Keratinocyte (primary cell): ENCODE measurements at places on chromosomes 1 and 21. TPM values are rescaled to one million over a fixed set of nuclear protein-coding genes. Genes with fewer than 3 reads are reported as not detected.

GRCh38 chr1:85274969-85275453 is 1.4 kb downstream of the BCL10 start:
- peaks cover 45% of the 10 kb centered on the region for H3K4me1 ChIP-seq
- no peaks in the 10 kb centered on the region for H3K27me3 ChIP-seq
- DNase-seq: no peak
- H3K4me3 ChIP-seq: peak overlapping the region; percentile 96
- H3K36me3 ChIP-seq: peaks cover 6% of the 10 kb centered on the region

DNA sequence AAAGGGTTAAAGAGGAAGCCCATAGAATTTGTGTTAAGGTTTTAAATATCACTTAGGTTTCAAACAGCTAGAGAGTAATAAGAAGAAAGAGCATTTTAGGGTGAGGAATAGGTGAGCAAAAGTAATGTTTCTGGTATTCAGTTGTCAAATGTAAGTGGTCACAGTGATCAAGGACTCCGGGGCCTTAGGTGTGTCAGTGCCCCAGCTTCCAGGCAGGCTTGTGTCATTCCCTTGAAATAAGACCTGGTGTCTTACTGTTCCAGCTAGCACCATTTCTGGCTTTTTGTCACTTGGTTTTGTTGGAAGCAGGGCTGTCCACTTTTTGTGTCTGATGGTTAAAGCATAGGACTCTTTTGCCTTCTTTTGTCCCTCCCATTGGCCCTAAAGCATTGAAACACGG is 69.6 kb downstream of the DYRK1A start:
- H3K4me3 ChIP-seq: no peak overlapping the region
- no peaks in the 10 kb centered on the region for H3K27me3 ChIP-seq
- H3K36me3 ChIP-seq: no peaks in the 10 kb centered on the region
- no peak overlapping the region for H3K27ac ChIP-seq

GRCh38 chr1:151444783-151445177 is 14.5 kb downstream of the POGZ start:
- peaks cover 16% of the 10 kb centered on the region for H3K4me1 ChIP-seq
- no peaks in the 10 kb centered on the region for H3K27me3 ChIP-seq
- H3K27ac ChIP-seq: no peak overlapping the region
- peaks cover 19% of the 10 kb centered on the region for H3K36me3 ChIP-seq
- no peak overlapping the region for H3K4me3 ChIP-seq

- H3K27me3 ChIP-seq: no peaks in the 10 kb centered on the region
- no peak overlapping the region for H3K4me3 ChIP-seq
- no peaks in the 10 kb centered on the region for H3K36me3 ChIP-seq
- DNase-seq: peak; percentile 71
- peaks cover 44% of the 10 kb centered on the region for H3K4me1 ChIP-seq
These were observed 132.8 kb downstream of the TNFSF18 start for GRCh38 chr1:172917972-172918371.

DNA sequence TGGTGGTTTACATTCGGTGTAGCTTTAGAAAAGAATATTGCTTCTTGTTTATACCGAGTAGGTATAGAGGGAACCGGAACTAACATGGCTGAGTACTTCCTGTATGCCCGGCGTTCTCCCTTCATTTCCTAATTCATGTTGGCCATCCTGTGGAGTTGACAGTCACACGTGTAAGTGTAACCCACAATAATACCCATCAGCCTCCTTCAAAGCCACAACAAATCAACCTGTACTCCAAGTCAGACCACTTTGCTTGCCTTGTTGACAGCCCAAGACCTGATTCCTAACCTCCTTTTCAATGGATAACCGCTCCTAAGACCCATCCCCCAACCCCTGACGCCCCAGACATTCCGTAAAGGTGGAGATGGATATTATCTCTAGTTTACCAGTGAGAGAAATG is 42.1 kb downstream of the UBE2U start:
- no peak for DNase-seq
- no peaks in the 10 kb centered on the region for H3K27me3 ChIP-seq
- H3K4me1 ChIP-seq: no peaks in the 10 kb centered on the region
- H3K27ac ChIP-seq: no peak overlapping the region
- H3K36me3 ChIP-seq: no peaks in the 10 kb centered on the region

- no peak overlapping the region for H3K4me3 ChIP-seq
- no peaks in the 10 kb centered on the region for H3K36me3 ChIP-seq
- DNase-seq: no peak
- no peak overlapping the region for H3K27ac ChIP-seq
- H3K4me1 ChIP-seq: no peaks in the 10 kb centered on the region
These were observed 406.7 kb downstream of the RWDD3 start for GRCh38 chr1:95640746-95641145.

- no peak for DNase-seq
- peaks cover 7% of the 10 kb centered on the region for H3K27me3 ChIP-seq
- no peak overlapping the region for H3K27ac ChIP-seq
These were observed 11.6 kb downstream of the ADAM30 start for GRCh38 chr1:119884711-119885110.

- H3K27ac ChIP-seq: no peak overlapping the region
- no peak for DNase-seq
- no peak overlapping the region for H3K4me3 ChIP-seq
- no peaks in the 10 kb centered on the region for H3K27me3 ChIP-seq
- no peaks in the 10 kb centered on the region for H3K36me3 ChIP-seq
- no peaks in the 10 kb centered on the region for H3K4me1 ChIP-seq
These were observed 9.1 kb downstream of the SMAP2 start for GRCh38 chr1:40382601-40383000.

GRCh38 chr1:181513786-181514297 is 30.5 kb downstream of the CACNA1E start:
- DNase-seq: no peak
- H3K36me3 ChIP-seq: no peaks in the 10 kb centered on the region
- no peak overlapping the region for H3K4me3 ChIP-seq
- H3K4me1 ChIP-seq: no peaks in the 10 kb centered on the region
- no peak overlapping the region for H3K27ac ChIP-seq

- H3K4me1 ChIP-seq: peaks cover 12% of the 10 kb centered on the region
- H3K27ac ChIP-seq: no peak overlapping the region
- no peak overlapping the region for H3K4me3 ChIP-seq
- H3K36me3 ChIP-seq: no peaks in the 10 kb centered on the region
- DNase-seq: no peak
These were observed 22.6 kb upstream of the IL20 start for GRCh38 chr1:206842854-206843253.

DNA sequence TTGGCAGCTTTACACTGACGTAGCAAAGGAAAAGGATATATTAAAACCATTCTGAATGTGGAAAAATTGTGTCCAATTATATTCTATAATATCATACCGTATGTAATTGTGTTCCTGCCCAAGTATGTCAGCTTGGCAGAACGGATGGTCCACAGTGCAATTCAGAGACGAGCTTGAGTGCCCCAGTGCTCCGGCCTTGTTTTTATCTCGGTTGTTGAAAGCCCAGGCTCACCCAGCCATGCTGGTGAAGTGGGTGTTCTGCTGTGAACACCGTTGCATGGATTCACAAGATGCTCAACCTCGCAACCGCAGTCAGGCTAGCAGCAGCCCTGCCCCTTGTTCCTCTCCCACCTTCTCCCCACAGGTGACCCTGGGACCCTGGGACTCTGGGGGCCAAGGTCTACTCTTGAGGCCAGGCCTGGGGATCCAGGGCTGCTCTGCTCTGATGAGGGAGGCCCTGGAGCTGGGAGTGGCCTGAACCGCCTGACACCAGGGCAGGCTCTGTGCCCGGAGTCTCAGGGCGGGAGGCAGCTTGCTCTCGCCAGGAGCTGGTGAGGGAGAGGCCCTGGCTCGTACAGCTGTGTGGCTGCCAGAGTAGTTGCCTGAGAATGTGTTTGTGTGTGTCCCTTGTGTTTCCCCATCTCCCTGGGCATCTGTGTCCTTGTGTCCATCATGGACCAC is 11.2 kb downstream of the PTPRF start:
- peaks cover 49% of the 10 kb centered on the region for H3K36me3 ChIP-seq
- peak overlapping the region; percentile 28 for H3K27ac ChIP-seq
- H3K4me1 ChIP-seq: peaks cover 40% of the 10 kb centered on the region
- no peaks in the 10 kb centered on the region for H3K27me3 ChIP-seq

DNA sequence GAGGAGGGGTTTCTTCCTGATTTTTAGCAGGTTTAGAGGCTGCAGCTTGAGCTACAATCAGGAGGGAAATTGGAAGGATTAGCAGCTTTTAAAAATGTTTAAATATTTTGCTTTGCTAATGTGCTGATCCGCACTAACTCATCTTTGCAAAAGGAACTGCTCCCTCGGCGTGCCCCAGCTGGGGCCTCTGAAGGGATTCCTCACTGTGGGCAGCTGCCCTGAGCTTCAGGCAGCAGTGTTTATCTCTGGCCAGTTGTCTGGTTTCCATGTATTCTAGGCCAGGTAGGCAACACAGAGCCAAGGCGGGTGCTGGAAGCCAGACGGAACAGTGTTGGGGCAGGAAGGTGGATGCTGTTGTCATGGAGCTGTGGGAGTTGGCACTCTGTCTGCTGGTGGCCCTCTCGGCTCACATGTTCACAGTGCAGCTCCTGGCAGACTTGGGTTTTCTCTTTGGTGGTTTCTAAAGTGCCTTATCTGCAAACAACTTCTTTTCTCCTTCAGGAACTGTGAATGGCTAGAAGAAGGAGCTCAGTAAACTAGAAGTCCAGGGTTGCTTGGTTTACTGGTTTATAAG is 18.9 kb downstream of the NECAP2 start:
- no peak for DNase-seq
- H3K36me3 ChIP-seq: peaks cover 35% of the 10 kb centered on the region
- H3K27ac ChIP-seq: no peak overlapping the region
- H3K4me1 ChIP-seq: no peaks in the 10 kb centered on the region
- no peak overlapping the region for H3K4me3 ChIP-seq
- H3K27me3 ChIP-seq: no peaks in the 10 kb centered on the region

DNA sequence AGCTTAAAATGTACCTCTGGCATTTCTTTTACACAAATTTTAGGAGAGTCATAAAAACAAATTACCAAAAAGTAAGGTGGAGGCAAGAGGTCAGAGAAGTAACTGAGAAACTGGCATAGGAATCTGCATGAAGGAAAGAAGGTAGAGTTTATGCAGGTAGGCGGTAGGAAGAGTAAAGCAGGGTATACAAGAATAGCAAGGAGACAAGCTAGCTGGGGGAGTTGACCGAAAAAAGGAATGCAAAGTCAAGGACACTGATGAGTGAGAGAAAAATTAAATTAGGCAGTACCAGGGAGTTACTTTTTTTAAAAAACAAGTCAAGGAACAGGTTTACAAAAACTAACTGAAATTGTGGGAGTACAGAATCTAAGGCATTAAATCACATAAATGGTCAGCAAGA is 56.0 kb downstream of the FOXJ3 start:
- H3K4me3 ChIP-seq: no peak overlapping the region
- peaks cover 16% of the 10 kb centered on the region for H3K4me1 ChIP-seq
- H3K27me3 ChIP-seq: no peaks in the 10 kb centered on the region

- H3K27me3 ChIP-seq: no peaks in the 10 kb centered on the region
- DNase-seq: no peak
- no peak overlapping the region for H3K27ac ChIP-seq
- no peak overlapping the region for H3K4me3 ChIP-seq
- no peaks in the 10 kb centered on the region for H3K36me3 ChIP-seq
These were observed 369.1 kb downstream of the RGS7 start for GRCh38 chr1:240987928-240988327.

DNA sequence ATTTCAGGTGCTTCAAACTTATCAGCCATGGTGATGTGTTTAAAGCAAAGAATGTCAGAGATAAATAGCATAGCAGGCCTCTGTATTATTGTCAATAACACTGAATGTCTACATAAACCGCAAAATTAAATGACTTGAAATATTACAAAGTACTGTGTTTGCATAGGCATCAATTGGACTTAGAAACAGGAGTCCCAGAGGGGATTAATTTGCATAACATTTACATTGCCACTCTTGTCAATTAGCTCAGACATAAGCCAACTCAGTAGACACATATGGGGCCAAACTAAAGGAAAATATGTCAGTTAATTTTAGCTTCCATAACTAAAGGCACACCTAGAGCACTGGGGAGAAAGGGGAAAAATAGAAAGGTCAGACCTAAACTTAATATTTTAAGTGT is 814.5 kb upstream of the NEGR1 start:
- H3K4me1 ChIP-seq: no peaks in the 10 kb centered on the region
- H3K27me3 ChIP-seq: no peaks in the 10 kb centered on the region
- H3K4me3 ChIP-seq: no peak overlapping the region
- no peak overlapping the region for H3K27ac ChIP-seq
- DNase-seq: no peak

- no peak overlapping the region for H3K4me3 ChIP-seq
- DNase-seq: no peak
- peaks cover 12% of the 10 kb centered on the region for H3K4me1 ChIP-seq
- peaks cover 2% of the 10 kb centered on the region for H3K36me3 ChIP-seq
These were observed 19.7 kb downstream of the DPH5 start for GRCh38 chr1:101005871-101006270.

- no peaks in the 10 kb centered on the region for H3K27me3 ChIP-seq
- no peaks in the 10 kb centered on the region for H3K36me3 ChIP-seq
- H3K27ac ChIP-seq: no peak overlapping the region
These were observed 60.3 kb downstream of the TBX19 start for GRCh38 chr1:168340781-168341482.

DNA sequence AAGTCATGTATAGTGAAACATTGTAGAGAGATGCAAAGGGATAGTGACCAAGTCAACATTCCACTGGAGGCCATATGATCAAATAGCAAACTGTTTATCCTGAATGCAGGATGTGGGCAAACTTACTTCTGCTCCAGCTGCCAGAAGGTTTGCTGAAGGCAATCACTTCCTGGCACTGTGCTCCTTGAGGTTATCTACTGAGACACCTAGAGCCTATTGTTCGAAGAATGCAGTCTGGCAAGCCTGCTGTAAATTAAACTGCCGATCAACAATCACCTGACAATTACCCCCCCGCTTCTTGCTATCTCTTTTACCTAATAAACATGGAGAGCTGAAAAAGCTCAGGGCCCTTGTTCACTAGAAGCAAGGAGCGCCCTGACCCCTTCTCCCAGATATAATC is 139.4 kb upstream of the B3GALT2 start:
- H3K27ac ChIP-seq: no peak overlapping the region
- no peaks in the 10 kb centered on the region for H3K36me3 ChIP-seq
- DNase-seq: peak; percentile 11
- no peaks in the 10 kb centered on the region for H3K27me3 ChIP-seq
- peaks cover 22% of the 10 kb centered on the region for H3K4me1 ChIP-seq
- no peak overlapping the region for H3K4me3 ChIP-seq

GRCh38 chr1:37954316-37954971 is 7.6 kb upstream of the INPP5B start:
- no peak overlapping the region for H3K27ac ChIP-seq
- DNase-seq: no peak
- H3K4me3 ChIP-seq: no peak overlapping the region

SGIP1 gene
- polyA plus RNA-seq: 0.02 to 0.09 TPM (median 0.05 TPM) in 3 replicates

PLA2G2D gene
- not detected in 3 replicates for polyA plus RNA-seq

SPATC1L gene
- polyA plus RNA-seq: 0.79 to 4.5 TPM (median 1.3 TPM) in 3 replicates

TLR5 gene
- polyA plus RNA-seq: 0.69 to 3.2 TPM (median 1.3 TPM) in 3 replicates

LCE2B gene
- 0.14 to 0.83 TPM (median 0.49 TPM) in 3 replicates for polyA plus RNA-seq

CFAP45 gene
- polyA plus RNA-seq: 0.82 to 3.0 TPM (median 2.3 TPM) in 3 replicates

KRTAP13-2 gene
- polyA plus RNA-seq: not detected in 3 replicates

PRAMEF4 gene
- polyA plus RNA-seq: not detected in 3 replicates

EFNA4 gene
- 7.6 to 11.0 TPM (median 9.9 TPM) in 3 replicates for polyA plus RNA-seq

TAS1R3 gene
- polyA plus RNA-seq: 0.01 to 0.08 TPM (median 0.04 TPM) in 3 replicates

GPX7 gene
- polyA plus RNA-seq: 0.40 to 0.49 TPM (median 0.42 TPM) in 3 replicates

DENND2C gene
- 5.9 to 11.3 TPM (median 9.5 TPM) in 3 replicates for polyA plus RNA-seq

MMP23B gene
- 0.07 to 0.17 TPM in 2 of 3 replicates, not detected in the other for polyA plus RNA-seq
